ENCODE measurements at places on chromosomes 3 and 15.

DNA sequence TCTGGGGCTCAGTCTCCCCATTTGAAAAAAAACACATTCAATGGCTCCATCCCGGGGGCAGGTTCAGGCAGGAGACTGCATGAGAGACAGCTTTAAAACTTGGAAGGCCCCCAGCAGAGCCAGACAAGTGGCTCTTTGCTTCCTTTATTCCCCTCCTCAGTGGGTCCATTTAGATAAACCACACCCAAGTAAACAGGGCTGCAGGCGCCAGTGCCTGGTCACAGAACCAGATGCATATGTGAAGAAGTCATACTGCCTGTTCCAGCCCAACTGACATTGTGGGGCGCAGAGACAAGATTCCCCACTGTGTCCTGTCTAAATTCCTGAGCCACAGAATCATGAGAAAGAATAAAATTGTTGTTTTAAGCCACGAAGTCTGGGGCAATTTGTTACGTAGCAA, 9.0 kb downstream of the FBN1 start:
- DNase-seq, result no peak

DNA sequence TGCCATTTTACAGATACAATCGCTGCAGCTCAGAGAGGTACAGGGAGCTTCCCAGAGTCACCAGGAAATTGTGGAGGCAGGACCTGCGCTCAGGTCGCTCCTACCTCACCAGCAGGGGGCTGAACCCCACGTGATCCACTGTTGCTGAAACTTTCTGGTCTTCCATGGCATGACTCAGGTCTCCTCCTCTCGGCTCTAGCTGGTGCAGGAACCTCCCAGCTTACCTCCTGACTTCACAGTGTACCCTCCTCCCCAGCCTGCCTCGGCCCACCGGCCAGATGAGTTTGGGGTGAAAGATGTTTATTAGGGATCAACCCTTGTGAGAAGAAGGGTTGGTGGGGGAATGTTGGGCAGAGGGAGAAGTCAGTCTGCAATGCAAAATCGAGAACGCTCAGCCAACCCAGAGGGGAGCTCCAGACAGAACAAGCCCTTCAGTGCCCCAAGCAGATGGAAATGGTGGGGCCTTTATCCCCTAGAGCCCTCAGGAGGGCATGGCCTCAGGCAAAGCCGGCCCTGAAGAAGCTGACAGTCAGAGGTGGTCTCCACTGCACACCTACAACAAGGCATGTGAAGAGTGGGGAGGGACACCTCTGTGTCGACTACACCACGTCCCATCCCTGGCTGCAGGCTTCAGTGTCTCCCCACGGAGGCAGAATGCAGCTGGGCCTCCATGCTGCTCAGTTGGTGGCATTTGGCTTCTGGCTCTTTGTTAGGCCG, 118.6 kb upstream of the PRR20G start:
- no peak for DNase-seq

GRCh38 chr3:54631516-54632325, 296.1 kb downstream of the LRTM1 start:
- no peak for DNase-seq

- no peak for DNase-seq
These were observed 263.8 kb downstream of the SLCO3A1 start for GRCh38 chr15:92117261-92117731.

DNA sequence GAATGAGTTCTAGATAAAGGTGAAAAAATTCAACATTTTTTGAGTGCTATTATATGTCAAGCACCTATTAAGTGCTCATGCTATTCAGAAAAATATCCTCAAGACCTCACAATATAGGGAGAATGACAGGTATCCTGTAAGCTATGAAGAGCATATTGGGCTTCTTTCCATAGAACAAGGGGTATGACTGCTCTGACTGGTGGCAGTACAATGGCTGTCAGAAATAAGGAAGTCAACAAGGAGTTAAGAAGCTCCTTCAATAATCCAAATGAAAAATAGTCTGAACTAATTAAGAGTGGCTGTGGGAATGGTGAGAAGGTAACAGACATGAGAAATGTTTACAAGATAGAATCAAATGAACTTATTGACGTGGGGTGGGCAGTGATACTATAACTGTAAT, 24.7 kb downstream of the NPTN start:
- DNase-seq, result no peak

DNA sequence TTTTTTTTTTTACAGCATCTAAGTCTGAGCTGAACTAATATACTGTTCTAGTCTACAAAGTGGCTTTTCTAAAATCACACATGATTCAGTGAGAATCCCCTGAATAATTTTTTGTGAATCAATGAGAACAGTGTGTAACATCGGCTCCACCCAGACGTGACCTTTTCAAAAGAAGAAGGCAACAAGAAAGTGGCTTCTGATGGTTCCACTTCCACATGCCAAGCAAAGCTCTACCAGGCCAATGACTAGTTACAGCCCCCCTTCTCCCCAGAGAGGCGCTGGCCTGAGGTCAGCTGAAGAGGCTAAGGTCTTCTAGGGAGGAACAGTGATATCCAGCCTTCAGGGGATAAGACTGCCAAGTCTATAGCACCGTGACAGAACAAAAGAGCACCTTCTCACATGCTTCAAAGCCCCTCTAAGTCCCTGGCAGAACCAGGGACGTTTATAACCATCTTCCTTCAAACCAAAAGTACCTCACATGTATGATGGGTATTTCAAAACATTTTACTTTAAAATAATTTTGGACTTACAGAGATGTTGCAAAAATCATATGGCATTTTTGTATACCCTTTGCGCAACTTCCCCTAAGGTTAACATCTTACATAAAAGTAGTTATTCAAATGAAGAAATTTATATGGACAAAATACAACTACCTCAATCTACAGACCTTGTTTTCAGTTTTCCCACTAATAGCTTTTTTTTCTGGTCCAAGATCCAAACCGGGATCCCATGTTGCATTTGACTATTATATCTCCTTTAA, 177.9 kb downstream of the OSBPL10 start:
- DNase-seq, result no peak

- DNase-seq, result no peak
These were observed 270.9 kb downstream of the ULK4 start for GRCh38 chr3:41690766-41691563.

- DNase-seq, result no peak
These were observed 295.2 kb downstream of the VGLL3 start for GRCh38 chr3:86695752-86696151.

GRCh38 chr3:115943579-115943978, 320.3 kb downstream of the GAP43 start:
- no peak for DNase-seq

- no peak for DNase-seq
These were observed 21.3 kb downstream of the MME start for GRCh38 chr3:155101398-155101797.

GRCh38 chr15:65105038-65105437, 10.0 kb downstream of the UBAP1L start:
- DNase-seq, result no peak

- DNase-seq, result no peak
These were observed 181.4 kb downstream of the SMAD6 start for GRCh38 chr15:66883284-66883911.

- no peak for DNase-seq
These were observed 10.8 kb downstream of the PAK6 start for GRCh38 chr15:40249477-40250303.

DNA sequence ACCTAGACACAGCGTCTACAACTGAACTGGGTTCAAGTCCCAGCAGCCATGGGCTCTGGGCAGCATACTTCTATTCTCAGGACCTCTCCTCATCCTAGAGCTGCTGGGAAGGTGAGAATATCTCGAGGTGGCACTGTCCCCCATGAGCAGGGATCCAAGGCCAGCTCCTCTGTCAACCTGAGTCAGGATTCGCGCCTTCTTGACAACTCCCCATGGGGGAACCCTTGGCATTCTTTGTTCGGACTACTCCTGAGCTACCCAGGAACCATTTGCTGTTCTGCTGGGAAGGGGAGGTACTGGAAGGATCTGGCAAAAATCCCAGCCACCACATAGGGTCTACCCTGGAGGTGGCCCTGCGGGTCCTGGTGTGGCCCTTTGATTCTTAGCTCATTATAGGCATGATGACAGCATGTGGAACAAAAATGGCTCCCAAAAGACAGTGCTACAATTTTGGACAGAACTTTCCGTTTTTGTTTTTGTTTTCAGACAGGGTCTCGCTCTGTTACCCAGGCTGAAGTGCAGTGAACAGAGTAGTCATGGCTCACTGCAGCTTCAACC, 22.3 kb downstream of the PLXNB1 start:
- no peak for DNase-seq

DNA sequence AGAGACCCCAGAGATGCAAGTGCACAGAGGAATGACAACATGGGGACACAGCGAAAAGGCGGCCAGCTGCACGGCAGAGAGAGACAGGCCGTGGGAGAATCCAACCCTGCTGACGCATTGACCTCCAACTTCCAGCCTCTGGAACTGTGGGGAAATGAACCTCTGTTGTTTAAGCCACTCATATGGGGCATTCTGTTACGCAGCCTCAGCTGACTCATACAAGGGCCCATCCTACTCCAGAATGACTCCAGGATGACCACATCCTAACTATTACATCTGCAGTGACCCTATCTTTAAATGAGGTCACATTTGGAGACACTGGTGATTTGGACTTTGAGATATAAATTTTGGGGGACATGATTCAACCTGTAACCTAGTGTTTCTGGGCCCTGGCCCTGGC, 44.0 kb downstream of the KLF15 start:
- DNase-seq, result no peak

GRCh38 chr15:38130205-38130567, 122.5 kb upstream of the SPRED1 start:
- no peak for DNase-seq

DNA sequence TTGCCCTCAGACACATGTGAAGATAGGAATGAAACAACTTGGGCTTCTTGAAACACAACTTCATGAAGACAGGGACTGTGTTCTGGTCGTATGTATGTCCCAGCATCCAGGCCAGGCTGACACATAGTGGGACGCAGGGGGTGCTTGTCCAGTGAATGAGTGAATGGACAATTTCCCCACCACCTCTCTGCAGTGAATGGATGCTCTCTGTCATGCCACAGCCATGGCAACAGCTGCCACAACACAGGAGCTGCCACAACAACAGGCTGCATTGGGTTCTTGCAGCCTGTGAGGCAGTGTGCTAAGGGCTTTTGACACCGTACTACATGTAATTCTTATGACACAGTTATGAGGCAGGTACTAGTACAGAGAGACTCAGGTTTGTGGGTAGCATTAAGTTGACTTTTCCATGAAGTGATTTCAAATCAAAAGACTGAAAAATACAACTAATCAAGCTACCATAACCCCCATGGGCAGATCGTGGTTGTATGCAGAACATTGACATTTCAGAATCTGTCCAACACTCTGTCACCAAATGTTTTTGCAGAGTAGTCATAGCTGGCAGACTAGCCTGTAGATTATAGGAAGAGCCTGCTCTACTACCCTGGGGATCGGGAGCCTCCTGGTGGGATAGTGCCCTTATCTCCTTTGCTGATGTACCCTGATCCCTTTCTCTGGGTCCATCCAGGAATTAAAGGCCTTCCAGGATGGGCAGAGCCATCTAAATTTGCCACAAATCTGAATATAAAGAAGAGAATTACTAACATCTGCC, 40.8 kb downstream of the CLSTN2 start:
- DNase-seq, result no peak

- no peak for DNase-seq
These were observed 30.7 kb downstream of the LRTM1 start for GRCh38 chr3:54897028-54897711.

- no peak for DNase-seq
These were observed 571 bp downstream of the ACAD9 start for GRCh38 chr3:128879991-128880390.

DNA sequence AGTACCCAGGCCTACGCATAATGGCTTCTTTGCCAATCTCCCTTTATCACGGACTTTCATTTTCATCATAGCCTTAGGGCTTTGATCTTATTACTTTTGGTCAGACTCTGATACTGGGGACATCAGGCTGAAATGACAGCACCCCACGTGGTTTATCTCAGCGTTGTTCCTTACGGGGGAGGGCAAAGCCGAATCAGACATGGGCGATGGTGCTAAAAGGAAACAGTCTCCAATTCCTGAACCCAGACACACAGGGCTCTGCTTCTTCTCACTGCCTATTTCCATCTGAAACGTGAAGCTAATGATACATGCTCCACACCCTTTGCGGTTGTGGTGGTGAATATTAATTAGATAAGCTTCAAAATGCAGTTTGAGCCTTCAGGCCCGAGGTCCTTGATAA, 59.4 kb upstream of the CD47 start:
- no peak for DNase-seq

GRCh38 chr3:32758375-32758753, 59.4 kb upstream of the TRIM71 start:
- DNase-seq, result no peak

DNA sequence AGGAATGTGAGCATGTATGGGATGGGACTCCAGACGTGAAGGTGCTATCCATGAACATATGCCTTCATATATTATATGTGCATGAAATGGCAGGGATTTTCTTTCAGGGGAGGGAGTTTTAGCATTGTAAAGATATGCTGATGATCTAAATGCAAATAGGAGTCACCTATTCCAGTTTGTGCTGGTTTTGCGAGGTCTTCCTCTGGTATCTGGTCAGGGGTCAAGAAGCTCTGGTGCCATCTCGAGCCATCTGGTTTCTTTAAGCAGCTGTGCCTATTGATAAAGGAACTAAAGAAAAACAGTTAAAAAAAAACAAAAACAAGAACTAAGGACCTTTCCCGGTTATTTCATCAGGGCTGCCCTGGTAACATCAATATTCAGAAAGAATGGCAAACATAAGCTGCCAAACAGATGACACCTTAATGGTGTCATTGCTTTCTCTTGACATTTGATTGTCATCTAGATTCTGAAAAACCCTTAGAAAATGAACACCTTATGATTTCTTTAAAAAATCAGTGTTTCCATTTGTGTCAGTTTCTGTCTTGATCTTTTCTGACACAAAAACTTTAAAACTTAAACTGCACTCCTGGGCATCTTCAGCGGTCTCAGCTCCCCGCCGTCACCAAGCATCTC, 22.7 kb downstream of the APH1B start:
- no peak for DNase-seq

DNA sequence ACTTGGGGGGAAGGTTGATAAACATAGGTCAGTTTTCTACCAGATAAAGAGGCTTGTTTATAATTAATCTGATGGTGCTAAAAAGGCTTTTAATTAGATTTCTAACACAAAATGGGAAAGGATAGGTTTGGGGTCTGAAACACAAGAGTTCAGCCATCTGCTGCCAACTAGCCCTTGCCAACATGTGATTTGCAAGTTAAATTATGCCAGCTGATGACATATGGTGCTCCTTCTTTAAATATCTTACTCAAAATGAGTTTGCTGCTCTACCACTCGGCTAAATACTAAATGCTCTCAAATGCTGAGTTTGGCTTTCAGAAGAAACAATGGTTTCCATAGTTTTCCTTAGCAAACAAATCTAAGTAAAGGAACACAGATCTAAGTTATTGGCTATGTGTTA, 557.8 kb upstream of the CCDC54 start:
- no peak for DNase-seq

All from CD4-positive, alpha-beta memory T cell (primary cell).